ENCODE measurements at places on chromosomes 7 and 10.

- DNase-seq, result no peak
These were observed 51.0 kb upstream of the MSMB start for GRCh38 chr10:46096909-46097575.

GRCh38 chr7:156102267-156102666 lies 290.0 kb upstream of the SHH start:
- no peak for DNase-seq

GRCh38 chr7:114790521-114790920 lies 131.4 kb upstream of the MDFIC start:
- DNase-seq, result no peak

- DNase-seq, result no peak
These were observed 34.6 kb downstream of the ZEB1 start for GRCh38 chr10:31353574-31353973.

- DNase-seq, result no peak
These were observed 11.5 kb downstream of the DRGX start for GRCh38 chr10:49384268-49384953.

DNA sequence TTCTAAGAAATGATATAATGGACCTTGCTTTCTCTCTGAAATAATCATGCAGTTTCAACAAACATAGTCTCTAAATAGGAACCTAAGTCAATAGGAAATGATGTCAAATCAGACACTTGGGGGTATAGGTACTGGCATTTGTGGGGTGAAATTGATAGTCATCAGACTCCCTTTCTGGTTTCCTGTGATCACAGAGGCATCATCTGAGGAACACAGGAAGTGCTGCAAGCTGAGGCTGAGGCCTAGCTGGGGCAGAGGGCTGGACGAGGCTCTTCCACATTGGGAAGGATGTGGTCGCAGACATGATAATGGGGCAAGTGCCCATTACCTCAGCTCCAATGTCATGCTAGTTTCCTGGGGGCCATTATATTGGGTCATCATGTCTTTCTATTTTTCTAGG lies 33.5 kb upstream of the TARP start:
- DNase-seq, result no peak

DNA sequence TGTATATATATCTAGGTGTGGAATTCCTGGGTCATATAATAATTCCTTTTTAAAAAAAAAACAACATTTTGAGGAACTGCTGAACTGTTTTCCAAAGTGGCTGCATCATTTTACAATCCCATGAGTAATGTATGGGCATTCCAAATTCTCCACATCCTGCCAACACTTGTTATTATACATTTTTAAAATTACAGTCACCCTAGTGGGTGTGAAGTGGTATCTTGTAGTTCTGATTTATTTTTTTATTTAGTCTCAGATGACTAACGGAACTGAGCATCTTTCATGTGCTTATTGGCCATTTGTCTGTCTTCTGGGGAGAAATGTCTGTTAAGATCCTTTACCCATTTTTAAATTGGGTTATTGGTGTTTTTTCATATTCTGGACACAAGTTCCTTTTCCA lies 12.0 kb upstream of the KLHL7 start:
- no peak for DNase-seq

DNA sequence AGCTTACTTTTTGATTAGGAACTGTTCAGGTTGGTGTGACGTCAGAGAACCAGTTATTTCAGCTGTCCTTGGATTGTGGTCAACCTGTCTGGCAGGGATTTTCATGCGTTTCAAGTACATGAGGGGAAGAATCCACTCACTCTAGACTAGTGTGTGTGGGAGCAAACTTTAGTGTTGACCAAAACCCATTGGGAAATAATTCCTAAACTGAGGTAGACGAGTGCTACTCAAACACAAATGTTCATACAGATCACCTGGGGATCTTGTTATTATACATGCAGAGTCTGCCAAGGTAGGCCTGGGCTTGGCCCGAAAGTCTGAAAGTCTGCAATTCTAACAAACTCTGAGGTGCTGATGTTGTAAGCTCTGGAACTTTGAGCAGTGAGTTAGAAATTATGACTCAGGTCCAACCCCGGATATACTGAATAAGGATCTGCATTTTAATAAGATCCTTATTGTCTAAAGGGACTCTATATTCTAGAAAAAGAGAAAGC lies 111.1 kb upstream of the CREB5 start:
- DNase-seq, result no peak

- DNase-seq, result no peak
These were observed 46.5 kb downstream of the TFEC start for GRCh38 chr7:115984105-115984504.

GRCh38 chr7:20450536-20450935 lies 119.8 kb downstream of the ITGB8 start:
- no peak for DNase-seq
